ENCODE measurements at places on chromosomes 16 and 17.

GRCh38 chr17:45096926-45097325, 35.4 kb downstream of the PLCD3 start:
- DNase-seq = no peak

DNA sequence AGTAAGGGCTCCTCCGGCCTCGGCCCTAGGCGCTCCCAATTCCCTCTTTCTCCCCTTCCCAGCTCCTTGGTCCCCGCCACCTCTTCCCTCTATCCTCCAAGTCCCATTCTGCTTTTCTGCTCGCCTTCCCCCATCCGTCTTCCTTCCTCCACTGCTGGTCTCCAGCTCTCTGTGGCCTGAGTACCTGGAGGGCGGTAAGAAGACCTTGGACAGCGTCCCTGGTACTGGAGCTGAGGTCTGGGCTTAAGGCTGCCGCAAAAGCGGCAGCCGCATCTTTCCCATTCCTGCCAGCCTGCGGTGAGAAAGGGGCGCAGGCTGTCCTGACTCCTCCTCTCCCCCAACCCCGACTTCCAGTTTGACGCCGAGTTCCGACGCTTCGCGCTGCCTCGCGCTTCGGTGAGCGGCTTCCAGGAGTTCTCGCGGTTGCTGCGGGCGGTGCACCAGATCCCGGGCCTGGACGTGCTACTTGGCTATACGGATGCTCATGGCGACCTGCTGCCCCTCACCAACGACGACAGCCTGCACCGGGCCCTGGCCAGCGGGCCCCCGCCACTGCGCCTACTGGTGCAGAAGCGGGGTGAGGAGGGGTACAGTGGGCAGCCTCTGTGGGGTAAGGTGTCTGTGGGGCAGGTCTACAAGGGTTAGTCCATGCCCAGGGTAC, 471 bp downstream of the PARD6A start:
- no peak for DNase-seq

DNA sequence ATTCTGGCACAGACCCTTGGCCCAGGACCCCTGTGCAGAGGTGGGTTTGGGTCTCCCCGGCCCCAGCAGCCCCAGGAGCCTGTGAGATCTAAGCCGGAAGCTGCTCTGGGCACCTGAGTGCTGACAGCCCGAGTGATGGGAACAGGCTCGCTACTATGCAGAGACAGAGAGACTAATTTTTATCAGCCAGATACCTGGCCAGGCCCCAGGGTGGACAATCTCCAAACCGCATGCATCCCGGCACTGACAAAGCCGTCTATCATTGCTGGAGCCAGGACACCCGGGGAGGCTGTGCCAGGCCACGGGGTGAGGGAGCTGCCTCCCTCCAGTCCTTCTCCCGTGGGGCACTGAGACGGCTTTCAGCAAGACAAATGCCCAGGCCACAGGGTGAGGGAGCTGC, 25.0 kb downstream of the CBFA2T3 start:
- no peak for DNase-seq

DNA sequence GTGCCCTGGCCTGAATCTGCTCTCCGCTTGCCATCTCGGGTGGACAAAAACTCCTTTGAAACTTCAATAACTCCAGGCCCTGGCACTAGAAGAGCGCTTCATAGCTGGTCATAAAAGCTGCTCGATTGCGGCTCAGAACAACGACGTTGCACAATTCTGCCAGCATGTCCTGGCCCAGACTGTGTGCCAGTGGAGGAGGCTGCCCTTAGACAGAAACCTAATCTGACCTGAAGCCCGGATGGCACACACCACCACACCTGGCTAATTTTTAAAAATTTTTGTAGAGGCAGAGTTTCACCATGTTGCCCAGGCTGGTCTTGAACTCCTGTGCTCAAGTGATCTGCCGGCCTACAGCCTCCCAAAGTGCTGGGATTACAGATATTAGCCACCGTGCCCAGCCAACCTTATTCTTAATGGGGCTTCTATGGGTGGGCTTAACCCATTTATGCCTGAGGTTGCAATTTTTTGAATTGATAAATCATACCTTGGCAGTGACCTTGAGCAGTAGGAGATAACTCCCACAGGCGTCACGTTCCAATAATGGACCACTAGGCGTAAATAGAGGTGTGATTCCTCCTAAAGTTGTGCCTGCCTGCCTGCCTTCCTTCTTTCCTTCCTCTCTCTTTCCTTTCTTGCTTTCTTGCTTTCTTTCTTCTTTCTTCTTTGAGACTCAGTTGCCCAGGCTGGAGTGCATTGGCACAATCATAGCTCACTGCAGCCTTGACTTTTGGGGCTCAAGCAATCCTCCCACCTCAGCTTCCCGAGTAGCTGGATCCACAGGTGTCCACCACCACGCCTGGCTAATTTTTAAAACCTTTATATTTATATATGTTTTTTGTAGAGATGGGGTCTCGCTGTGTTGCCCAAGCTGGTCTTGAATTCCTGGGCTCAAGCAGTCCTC, 1.1 kb upstream of the PPL start:
- DNase-seq = no peak
